ENCODE measurements at places on chromosomes 12 and 14.
A peak's percentile ranks its signal among the peaks of the same experiment; 100 is the strongest.

- no peak for DNase-seq
These were observed 250.9 kb downstream of the ADGRD1 start for GRCh38 chr12:131204416-131205274.

DNA sequence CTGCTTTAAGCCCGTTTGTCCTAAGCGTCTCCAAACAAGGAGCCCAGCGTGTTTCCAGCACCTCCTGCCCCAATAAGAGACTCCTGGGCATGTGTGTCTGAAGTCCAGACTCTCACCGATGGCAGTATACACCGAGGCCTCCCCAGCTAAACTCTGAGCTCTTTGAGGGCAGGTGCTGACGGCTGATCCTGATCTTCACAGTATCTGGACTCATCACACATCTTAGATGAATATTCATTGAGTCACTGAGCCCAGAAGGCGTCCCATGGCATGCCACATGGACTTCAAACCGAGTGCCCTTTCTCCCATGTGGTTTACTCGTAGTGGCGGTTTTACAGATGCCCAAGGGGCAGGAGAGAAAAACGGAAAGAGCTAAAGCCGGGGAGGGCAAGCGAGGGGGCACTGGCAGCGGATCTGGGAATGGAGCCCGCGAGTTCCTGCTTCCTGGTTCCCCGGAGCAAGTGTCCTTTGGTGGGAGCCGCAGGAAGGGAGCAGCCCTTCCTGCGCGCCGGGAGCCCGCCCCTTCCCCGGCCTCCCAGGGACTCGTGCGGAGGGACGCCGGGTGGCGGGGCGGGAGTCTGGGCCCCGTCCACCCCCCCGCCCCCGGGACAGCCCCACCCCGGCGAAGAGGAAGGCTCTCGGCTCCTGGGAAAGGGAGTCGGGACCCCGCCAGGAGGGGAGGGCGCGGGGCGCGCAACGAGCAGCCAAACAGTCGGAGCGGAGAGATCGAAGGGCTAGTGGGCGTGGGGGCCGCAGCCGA is 585 bp upstream of the TEAD4 start:
- peak; percentile 88 for DNase-seq

- DNase-seq, result no peak
These were observed 84.3 kb downstream of the RPS6KA5 start for GRCh38 chr14:90976101-90976500.

DNA sequence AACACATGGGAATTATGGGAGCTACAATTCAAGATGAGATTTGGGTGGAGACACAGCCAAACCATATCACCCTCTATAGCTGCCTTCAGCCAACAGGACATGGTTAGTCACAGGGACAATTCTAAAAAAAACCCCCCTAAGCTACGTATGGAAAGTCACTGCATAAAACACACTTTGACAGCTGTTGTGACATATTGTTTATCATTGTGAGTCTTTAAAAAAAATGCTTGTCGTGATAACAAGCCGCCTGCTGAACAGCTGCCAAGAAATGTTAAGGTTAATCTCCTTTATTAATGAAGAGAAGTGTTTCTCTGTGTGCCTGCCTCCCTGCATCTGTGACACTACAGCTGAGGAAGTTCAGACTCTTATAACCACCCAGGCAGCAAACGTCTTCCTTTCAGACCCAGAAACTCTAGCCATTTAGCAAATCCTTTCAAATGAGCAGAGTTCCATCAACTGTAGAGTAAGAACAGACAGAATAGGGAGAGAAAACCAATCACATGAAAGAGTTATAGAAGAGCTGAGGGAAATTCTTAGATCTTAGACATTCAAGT is 1459.6 kb upstream of the TMEM132C start:
- DNase-seq, result no peak

DNA sequence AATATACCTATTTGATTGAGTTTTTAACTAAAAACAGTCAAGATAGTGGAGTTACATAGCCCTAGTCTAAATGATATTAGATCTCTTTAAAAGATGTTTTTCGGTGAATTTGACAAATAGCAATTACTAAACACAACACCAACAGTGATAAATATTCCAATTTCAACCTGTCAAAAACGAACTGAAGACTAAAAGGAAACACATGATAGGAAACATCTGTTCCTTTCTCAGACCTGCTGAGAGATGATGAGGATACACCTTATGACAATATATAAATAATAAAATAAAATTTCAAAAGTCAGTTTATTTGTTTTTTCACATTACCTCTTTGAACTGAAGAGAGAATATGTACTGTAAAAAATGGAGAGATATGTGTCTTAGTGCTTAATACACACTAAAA is 232.7 kb downstream of the RASSF9 start:
- DNase-seq, result no peak

DNA sequence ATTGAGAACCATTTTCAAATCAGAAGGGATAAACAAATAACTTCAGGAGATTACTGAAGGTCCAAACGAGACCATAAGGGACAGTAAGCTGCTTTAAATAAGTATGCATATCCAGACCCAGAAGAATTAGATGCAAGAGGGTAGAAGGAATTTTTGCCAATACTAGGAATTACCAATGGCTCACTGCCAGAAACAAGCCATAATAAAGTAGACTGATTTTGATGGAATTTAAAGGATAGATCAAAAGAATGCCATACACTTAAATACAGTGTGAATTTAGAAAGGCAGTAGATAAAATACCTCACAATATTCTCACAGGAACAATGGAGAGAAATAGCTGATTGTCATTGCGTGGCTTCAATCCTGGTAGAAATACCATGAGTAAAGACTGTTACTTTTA is 5.3 kb downstream of the ANKS1B start:
- no peak for DNase-seq

GRCh38 chr12:12072064-12072760 is 1.5 kb downstream of the BCL2L14 start:
- no peak for DNase-seq

DNA sequence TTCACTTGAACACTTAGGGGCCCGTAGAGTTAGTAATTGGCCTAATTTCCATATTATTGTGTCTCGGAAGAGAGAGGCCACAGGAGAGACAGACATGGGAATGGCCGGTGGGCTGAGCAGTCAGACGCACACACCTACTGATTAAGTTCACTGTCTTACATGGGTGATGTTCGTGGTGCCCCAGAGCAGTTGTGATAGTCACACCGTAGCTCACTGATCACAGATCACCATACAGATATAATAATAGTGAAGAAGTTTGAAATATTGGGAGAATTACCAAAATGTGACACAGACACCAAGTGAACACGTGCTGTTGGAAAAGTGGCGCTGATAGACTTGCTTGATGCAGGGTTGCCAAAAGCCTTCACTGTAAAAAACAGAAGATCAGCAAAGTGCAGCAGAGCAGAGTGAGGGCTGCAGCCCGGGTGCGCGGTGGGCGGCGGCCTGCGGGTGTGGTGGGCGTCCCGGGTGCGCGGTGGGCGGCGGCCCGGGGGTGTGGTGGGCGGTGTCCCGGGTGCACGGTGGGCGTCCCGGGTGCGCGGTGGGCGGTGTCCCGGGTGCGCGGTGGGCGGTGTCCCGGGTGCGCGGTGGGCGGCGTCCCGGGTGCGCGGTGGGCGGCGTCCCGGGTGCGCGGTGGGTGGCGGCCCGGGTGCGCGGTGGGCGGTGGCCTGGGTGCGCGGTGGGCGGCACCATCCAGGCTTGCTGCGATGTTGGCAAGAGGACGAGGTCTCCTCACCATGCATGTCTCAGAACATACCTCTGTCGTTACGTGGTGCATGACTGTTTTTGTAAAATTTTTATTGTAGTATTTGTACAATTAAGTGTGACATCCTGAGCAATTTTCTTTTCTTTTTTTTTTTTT is 34.3 kb upstream of the TEX22 start:
- peak; percentile 83 for DNase-seq

DNA sequence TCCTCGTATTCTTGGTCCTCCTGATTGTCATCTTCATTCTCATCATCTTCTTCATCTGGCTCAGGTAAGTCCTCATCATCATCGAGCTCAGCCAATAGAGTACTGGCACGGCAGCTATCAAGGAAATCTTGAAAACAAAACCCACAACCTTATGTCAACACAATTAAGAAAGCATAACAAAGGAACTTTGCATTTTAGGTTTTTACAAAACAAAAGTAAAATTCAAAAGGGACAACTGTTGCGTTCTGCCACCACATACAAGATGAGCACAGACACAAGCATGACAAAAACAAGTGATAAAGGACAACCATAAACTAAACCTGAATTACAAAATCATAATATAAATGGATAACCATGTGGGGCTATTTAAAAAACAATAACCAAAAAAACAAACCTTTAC is 84.7 kb downstream of the HECTD1 start:
- no peak for DNase-seq

DNA sequence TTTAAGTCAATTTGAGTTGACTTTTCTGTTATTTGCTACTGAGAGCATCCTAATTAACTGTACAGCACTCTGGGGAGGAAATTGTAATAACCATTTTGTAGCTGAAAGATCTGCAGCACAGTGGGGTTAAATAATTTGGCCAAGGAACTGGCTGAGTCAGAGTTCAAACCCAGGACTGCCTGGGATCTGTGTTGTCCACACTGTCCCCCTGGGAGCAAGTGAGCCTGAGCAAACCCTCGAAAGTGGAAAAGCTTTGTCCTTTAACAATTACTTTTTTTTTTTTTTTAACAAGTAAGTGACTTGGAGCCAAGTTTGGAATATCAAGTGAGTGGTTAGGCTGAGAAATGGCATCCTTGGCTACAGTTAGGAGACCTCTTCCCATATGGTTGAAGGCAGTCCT is 247.2 kb upstream of the CCDC196 start:
- DNase-seq, result peak; percentile 15

DNA sequence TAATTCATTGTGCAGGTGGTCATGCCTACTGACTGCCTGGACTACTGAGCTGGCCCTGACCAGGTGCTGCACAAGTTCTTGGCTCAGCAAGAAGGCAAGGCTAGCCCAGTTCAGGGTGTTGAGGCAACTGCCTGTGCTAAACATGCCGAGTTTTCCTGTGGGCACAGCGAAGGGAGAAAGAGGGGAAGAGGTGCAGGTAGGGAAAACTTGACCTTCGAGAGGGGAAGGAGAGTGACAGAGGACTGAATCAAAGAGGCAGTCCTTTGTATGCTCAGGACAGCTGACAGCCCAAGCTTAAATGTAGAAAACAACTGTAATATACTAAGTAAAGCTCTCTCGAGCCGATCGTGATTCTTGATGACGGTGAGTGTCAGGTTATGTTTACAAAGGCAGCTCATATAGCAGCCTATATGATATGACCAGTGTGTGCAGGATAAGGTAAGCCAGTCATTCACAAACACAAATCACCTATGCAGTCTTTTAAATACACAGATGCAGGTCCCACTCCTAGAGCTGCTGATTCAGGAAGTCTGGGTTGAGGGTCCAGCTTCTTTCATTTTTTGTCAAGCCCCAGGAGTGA is 2.6 kb downstream of the IRAK3 start:
- no peak for DNase-seq

- DNase-seq, result no peak
These were observed 209.3 kb downstream of the DAD1 start for GRCh38 chr14:22379727-22380126.

- no peak for DNase-seq
These were observed 14.4 kb downstream of the OXA1L start for GRCh38 chr14:22780941-22781300.

DNA sequence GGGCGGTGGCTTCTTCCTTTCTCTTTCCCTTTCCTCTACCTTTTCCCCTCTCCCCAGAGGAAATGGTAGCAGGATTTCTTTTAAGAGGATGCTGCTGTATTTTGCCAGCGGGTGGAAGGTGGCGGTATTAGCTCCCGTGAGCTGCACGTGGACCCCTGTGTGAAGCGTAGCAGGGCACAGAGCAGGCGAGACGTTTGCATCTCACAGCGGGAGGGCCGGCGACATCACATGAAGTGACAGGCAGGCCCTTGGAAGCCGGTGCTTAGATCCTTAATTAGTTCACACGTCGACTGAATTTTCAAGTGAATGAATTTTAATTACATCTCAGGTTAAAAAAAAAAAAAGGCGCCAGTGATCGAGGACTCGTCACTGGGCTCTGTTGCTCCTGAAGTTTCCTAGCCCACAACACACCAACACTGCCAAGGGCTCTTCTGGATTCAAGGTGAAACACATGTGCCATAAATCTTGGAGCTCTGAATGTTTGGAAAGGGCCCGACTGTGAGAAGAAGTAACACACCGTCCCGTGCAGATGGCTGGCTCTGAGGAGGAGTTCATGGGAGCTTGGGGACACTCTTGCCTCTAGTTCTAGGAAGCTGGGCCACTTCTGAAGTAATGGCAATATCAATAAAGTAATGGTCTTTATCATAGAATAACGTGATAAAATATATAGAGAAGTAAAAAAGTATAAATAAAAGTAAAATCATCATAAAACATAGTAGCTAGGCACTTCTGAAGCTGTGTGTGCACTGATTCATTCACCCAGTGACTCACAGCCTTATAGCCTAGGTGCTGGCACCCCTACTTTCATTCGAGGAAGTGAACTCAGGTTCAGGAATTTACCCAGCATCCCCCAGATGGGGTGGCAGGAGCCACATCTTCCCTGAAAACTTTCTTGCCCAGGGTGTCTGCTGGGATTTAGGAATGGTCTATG is 75.3 kb downstream of the AACS start:
- DNase-seq, result no peak

- no peak for DNase-seq
These were observed 58.8 kb downstream of the GALC start for GRCh38 chr14:87934185-87934584.

GRCh38 chr14:105275267-105275946 is 25.4 kb downstream of the BRF1 start:
- no peak for DNase-seq

- DNase-seq, result no peak
These were observed 221.2 kb upstream of the PELI2 start for GRCh38 chr14:55897031-55897430.

DNA sequence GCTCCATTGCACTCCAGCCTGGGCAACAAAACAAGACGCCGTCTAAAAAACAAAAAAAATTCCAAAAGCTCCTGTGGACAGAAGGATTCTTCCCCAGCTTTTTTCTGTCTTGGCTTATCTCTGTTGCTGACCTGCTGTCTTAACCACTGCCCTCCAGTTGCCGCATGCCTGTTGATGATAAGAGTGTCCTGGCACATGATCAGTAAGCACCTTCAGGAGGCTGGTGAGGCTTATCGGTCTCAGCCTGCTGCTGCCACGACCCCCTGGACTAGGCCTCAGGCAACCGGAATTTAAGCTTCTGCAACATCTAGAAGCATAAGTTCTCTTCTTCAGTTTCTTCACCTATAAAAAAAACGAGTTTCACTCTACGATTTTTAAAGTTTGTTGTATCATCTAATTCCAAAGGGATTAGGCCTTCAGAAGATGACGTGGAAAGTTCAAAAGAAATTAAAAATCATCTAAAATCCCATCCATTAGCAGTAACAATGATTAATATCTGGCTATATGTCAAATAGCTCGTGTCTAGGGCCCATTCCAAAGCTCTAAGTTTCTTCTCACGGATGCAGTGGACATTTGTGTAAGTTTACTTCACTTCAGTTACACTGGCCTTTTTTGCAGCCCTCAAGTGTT is 46.4 kb downstream of the RESF1 start:
- no peak for DNase-seq

DNA sequence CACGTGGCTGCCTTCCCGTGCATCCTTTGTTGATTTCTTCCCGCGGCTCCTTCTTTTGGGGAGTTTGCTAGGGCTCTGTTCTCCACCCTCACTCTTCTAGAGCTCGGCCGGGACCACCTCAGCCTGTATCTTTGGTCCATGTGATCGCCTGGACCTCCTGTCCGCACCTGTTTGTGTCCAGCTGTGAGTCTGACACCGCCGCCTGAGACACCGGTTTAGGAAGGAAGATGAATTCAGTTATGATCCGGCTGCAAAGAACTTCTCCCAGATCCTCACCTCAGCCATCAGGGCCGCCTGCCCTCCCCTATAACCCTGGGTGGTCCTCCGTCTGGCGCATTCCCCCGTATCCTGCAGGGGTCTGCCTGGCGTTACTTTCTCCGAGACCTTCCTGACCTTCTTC is 690 bp upstream of the TDRD9 start:
- no peak for DNase-seq
